ENCODE measurements at places on chromosomes 6 and 20.

DNA sequence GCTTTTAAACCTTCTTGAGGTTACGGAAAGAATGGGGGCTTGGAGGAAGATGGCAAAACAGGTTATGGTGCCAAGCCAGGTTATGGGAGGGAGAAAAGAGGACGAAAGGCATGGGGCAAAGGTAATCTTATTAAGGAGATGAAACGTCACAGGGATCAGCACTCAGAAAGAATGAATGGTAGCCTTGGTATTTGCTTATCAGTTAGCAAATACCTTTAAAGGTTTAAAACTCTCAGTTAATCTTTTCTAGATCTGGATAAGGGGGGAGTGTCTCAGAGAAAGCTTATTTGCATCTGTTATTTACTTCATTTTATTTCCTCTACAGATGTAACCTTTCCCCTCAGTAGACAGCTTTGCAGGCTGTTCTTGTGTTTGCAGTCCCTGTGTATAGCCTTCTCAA, 55.5 kb upstream of the EEF1E1 start:
- no peak for DNase-seq

- peak; percentile 51 for DNase-seq
Measured at GRCh38 chr6:89970609-89971337, 76.5 kb downstream of the GJA10 start.

- DNase-seq = peak; percentile 82
Measured at GRCh38 chr6:104638841-104639290, 220.9 kb downstream of the HACE1 start.

- peak; percentile 46 for DNase-seq
Measured at GRCh38 chr6:63887002-63887751, 251.6 kb downstream of the PHF3 start.

DNA sequence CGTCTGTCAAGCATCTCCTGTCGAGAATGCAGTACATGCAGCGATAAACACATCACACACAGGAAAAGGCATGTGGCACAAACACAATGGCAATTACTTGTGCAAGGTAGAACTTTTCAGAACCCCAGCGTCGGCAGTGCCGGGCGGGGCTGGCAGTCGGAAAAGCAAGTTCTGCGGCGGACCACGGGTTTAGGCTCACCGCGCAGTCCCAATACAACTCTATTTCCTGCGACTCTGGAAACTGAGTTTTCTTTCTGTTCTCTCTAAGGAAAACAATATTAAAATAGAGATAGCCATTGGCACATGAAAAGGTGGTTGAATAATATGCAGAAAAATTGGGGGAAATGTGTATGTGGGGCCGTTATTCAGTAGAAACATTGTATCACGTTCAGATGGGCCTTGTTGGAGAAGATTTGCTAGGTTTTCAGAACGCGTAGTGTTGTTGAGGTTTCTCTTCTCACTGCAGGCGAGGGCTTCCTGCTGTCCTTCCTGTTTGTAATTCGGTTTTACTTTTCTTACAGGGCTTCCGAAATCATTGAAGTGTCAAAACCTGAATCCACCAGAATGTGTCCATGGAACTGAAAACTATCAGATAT, 369.5 kb downstream of the THBS2 start:
- peak; percentile 58 for DNase-seq

All from MV-4-11 (cell line).